Glutamatergic neuron (in vitro differentiated cells): ENCODE measurements at places on chromosomes 4 and X. TPM values are rescaled to one million over a fixed set of nuclear protein-coding genes. Genes with fewer than 3 reads are reported as not detected.

The LINC00632 gene
- total RNA-seq: 89.8 TPM

The POLN gene
- 6.8 TPM for total RNA-seq

DNA sequence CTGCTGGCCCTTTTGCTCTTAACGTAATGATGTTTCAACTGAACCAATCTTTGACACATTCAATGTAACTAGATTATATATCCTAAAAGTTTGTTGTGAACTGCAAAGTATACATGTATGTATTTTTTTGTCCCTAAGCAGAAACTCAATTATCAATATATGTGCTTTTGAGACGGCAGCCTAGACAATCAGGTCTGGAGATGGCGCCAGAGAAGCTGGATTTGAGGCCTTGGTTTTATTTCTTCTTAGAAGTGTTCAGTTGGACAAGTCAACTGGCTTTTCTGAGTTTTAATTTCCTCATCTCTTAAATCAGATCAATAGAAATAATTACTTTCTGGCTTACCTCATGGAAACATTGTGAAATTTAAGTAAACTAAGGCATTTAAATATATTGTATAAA lies 62.5 kb downstream of the DCAF8L1 start:
- DNase-seq: peak; percentile 15
- H3K36me3 ChIP-seq: no peaks in the 10 kb centered on the region
- no peak overlapping the region for H3K27ac ChIP-seq
- H3K4me1 ChIP-seq: no peaks in the 10 kb centered on the region

GRCh38 chr4:52037689-52038102 lies 403 bp downstream of the SGCB start:
- H3K4me1 ChIP-seq: peaks cover 31% of the 10 kb centered on the region
- peaks cover 4% of the 10 kb centered on the region for H3K36me3 ChIP-seq
- peak overlapping the region; percentile 95 for H3K4me3 ChIP-seq

The TKTL1 gene
- not detected for total RNA-seq

- H3K4me1 ChIP-seq: peaks cover 2% of the 10 kb centered on the region
- no peaks in the 10 kb centered on the region for H3K27me3 ChIP-seq
- DNase-seq: no peak
- no peak overlapping the region for H3K27ac ChIP-seq
These were observed 3.9 kb upstream of the SAT1 start for GRCh38 chrX:23779025-23779424.

- peaks cover 5% of the 10 kb centered on the region for H3K27me3 ChIP-seq
- no peak overlapping the region for H3K4me3 ChIP-seq
- no peak overlapping the region for H3K27ac ChIP-seq
These were observed 64.2 kb downstream of the SPINK2 start for GRCh38 chr4:56757261-56757746.

GRCh38 chrX:16665089-16665488 lies 15.1 kb downstream of the S100G start:
- peaks cover 2% of the 10 kb centered on the region for H3K27me3 ChIP-seq
- H3K4me1 ChIP-seq: peaks cover 5% of the 10 kb centered on the region
- DNase-seq: no peak
- no peaks in the 10 kb centered on the region for H3K36me3 ChIP-seq

DNA sequence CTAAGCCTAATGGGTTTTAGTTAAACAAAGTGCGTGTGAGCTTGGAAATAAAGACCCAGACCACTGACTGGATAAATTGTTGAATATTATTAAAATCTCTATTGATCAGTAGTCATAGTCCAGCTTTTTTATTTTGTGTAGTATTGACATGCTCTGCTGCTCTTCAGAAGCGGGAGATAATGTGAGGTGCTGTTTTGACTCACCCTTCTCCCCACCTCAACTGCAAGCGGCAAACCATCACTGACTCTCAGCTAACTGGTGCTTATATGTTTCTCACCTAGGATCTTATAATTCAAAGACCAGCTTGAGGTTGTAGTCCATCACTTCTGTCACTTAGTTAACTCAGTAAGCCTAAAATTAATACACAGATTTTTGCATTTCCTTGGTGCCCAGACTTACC lies 72.2 kb downstream of the COMMD8 start:
- H3K27me3 ChIP-seq: no peaks in the 10 kb centered on the region
- H3K27ac ChIP-seq: no peak overlapping the region
- H3K4me1 ChIP-seq: no peaks in the 10 kb centered on the region
- no peak for DNase-seq

GRCh38 chr4:173211838-173212237 lies 43.2 kb downstream of the GALNT7 start:
- DNase-seq: no peak
- no peak overlapping the region for H3K4me3 ChIP-seq
- H3K27me3 ChIP-seq: no peaks in the 10 kb centered on the region
- H3K27ac ChIP-seq: no peak overlapping the region

DNA sequence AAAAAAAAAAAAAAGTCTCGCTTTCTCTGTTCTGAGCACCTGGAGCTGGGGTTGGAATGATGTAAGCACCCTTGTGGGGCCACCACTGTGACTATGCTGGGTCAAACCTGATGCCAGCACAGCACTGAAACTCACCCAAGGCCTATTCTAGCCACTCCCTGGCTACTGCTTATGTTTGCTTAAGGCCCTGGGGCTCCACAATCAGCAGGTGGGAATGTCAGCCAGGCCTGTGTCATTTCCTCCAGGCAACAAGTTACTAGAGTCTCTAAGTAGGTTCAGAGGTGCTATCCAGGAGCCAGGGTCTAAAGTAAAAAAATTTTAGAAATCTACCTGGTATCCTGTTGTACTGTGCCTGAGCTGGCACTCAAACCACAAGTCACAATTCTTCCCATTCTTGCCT lies 1306.8 kb downstream of the STIM2 start:
- no peak overlapping the region for H3K4me3 ChIP-seq
- no peak overlapping the region for H3K27ac ChIP-seq
- H3K36me3 ChIP-seq: no peaks in the 10 kb centered on the region
- no peaks in the 10 kb centered on the region for H3K4me1 ChIP-seq

DNA sequence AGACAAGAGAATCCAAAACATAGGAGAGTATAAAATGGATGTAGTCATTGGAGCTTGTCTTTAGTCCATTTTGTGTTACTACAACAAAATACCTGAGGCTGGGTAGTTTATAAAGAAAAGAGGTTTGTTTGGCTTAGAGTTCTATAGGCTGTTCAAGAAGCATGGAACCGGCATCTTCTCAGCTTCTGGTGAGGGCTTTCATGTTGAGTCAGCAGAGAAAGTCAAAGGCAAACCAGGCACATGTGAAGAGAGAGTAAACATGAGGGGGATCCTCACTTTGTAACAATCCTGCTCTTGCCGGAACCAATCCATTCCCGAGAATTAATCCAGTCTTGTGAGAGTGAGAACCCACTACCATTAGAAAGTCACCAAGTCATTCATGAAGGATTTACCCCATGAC lies 8.1 kb upstream of the HCCS start:
- H3K4me3 ChIP-seq: no peak overlapping the region
- H3K27ac ChIP-seq: no peak overlapping the region
- DNase-seq: no peak
- H3K4me1 ChIP-seq: no peaks in the 10 kb centered on the region
- no peaks in the 10 kb centered on the region for H3K27me3 ChIP-seq
- no peaks in the 10 kb centered on the region for H3K36me3 ChIP-seq

The CENPU gene
- total RNA-seq: 18.0 TPM

DNA sequence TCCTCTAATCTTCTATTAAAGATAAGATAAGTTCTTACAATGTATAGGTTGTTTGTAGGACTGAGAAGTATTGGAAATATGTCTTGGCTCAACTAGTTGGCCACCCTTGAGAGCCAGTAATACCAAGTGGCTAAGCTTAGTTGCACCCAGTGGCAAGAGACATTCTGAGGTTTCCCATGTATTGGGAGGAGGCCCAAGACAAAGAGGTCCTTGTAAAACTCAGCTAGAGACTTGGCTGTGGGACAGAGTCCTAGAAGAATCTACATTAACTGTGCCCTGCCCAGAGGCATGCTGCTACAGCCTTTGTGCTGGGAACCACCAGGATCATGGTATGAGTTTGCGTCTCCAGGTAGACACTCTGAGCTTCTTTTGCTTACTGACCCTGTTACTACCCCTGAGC lies 41.9 kb upstream of the SLC4A4 start:
- H3K36me3 ChIP-seq: no peaks in the 10 kb centered on the region
- H3K4me1 ChIP-seq: peaks cover 10% of the 10 kb centered on the region
- DNase-seq: no peak
- peaks cover 4% of the 10 kb centered on the region for H3K27me3 ChIP-seq
- no peak overlapping the region for H3K4me3 ChIP-seq

The CEP44 gene
- total RNA-seq: 29.0 TPM

DNA sequence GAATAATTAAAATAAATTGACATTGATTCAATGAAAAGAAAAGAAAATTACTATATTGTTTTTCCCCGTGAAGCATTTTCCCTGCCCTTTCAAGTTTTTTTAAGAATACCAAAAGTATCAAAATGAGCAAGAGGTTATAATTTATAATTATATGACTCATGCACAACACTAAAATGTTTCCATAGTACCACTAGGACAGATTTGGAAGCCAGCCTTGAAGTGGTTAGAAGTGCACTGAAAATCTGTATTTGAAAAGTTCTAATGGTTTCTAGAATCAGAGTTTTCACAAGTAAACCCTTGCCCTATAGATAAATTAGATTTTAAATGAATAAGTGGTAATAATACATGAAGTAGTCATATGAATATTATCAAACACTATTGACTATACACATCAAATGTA lies 140.9 kb downstream of the HNRNPD start:
- H3K27me3 ChIP-seq: peaks cover 3% of the 10 kb centered on the region
- H3K27ac ChIP-seq: no peak overlapping the region
- H3K4me1 ChIP-seq: peaks cover 6% of the 10 kb centered on the region
- no peak overlapping the region for H3K4me3 ChIP-seq
- DNase-seq: no peak

DNA sequence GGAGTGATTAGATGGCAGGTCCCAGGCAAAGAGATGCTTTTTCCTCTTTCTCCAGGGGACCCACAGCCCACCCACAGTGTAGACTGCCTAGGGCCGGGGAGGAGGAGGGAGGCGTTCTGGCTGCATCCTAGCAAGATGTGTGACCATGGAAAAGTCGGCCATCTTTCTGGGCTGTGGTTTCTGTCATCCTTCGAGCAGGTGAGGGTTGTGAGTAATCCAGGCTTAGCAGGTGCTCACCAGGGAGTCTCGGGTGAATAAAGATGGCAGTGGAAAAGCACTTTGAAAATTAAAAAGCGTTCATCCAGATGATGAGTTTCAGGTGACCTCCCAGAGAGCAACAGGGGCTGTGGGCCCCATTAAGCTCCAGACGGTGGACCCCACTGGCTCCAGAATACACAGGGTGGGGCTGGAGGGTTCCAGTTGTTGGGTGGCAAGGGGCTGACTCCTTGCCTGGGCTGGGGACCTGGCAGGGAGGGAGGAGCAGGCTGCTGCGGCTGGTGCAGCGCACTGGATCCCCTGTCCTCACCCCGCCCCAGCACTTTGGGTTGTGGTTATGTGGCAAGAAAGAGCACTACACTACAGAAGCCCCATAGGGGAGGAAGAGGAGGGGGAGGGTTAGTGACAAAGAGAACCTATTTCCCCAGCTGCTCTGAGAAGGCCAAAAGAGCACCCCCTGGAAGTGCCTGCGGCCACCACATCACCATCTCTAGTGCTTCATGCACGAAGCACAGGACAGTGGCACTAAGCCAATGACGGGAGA lies 23.7 kb downstream of the ELF4 start:
- no peak overlapping the region for H3K4me3 ChIP-seq
- no peaks in the 10 kb centered on the region for H3K27me3 ChIP-seq
- H3K36me3 ChIP-seq: no peaks in the 10 kb centered on the region
- DNase-seq: no peak
- no peaks in the 10 kb centered on the region for H3K4me1 ChIP-seq

The PDLIM3 gene
- total RNA-seq: 262 TPM

- no peak overlapping the region for H3K4me3 ChIP-seq
- H3K4me1 ChIP-seq: no peaks in the 10 kb centered on the region
These were observed 114.8 kb upstream of the NEIL3 start for GRCh38 chr4:177194906-177195305.

DNA sequence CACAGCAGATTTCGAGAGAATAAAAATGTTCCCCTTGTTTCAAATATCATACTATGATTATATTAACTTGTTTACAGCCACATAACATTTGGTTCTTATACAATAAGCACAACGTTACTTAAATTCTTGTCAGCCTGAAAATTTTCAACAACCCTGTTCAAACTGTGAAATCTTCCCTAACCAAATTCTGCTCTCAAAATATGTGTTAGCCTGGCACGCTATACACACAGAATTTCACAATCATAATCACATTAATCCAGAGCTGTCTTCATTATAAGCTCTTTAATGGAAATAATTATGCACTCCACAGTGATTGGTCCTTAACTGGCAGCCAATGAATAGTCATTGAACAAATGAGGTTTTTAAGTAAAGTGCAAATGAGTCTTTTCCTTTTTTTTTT lies 7.3 kb upstream of the PRSS12 start:
- peaks cover 7% of the 10 kb centered on the region for H3K4me1 ChIP-seq
- DNase-seq: no peak
- no peak overlapping the region for H3K4me3 ChIP-seq
- H3K36me3 ChIP-seq: no peaks in the 10 kb centered on the region
- no peak overlapping the region for H3K27ac ChIP-seq

The TMSB15A gene
- 213 TPM for total RNA-seq

The SSX1 gene
- total RNA-seq: not detected

The RPA4 gene
- total RNA-seq: not detected

The CXCL3 gene
- 0.74 TPM for total RNA-seq

The MXRA5 gene
- total RNA-seq: 0.25 TPM

The SUPT20HL2 gene
- 0.22 TPM for total RNA-seq

DNA sequence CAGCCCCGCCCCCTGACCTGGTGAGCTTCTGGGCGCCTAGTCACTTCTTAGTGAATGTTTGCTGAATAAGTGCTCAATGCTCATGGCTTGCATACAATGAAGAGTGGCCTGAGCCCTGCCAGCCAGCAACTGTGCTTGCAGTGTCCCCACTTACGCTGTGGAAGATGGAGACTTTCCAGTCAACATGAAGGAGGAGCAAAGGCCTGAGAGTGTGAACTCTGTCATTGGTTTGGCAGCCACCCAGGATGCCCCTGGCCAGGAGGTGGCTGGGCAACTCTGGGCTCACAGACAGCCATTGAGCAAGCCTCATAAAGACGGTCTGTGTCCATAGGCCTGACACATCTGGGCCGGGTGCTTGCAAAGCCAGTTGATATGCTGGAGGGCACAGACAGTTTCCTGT lies 72.1 kb upstream of the MAMLD1 start:
- DNase-seq: no peak
- no peak overlapping the region for H3K27ac ChIP-seq
- no peaks in the 10 kb centered on the region for H3K27me3 ChIP-seq
- H3K36me3 ChIP-seq: no peaks in the 10 kb centered on the region
- H3K4me1 ChIP-seq: no peaks in the 10 kb centered on the region

DNA sequence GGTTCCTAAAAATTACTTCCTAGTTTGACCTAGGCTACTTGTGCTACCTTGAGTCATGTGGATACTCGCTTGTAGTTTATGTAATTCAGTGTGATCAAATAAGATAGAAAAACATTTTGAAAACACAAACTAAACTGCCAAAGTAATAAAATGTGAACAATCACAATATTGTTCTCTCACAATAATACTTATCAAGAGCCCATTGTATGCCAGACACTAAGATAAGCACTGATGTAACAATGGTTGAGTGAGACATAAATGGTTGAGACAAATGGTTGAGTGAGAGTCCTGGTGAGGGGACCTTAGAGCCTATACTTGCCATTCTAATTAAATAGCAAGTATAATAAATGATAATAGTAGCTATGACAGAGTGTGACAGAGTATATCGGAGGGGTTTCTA lies 41.7 kb downstream of the RFC1 start:
- H3K36me3 ChIP-seq: no peaks in the 10 kb centered on the region
- no peaks in the 10 kb centered on the region for H3K27me3 ChIP-seq
- DNase-seq: no peak
- no peaks in the 10 kb centered on the region for H3K4me1 ChIP-seq
- H3K27ac ChIP-seq: no peak overlapping the region
- no peak overlapping the region for H3K4me3 ChIP-seq
